ENCODE measurements at places on chromosomes 7 and 10. TPM values are rescaled to one million over a fixed set of nuclear protein-coding genes. Genes with fewer than 3 reads are reported as not detected.

Gene NUTM2D
- total RNA-seq: 2.9 TPM

- DNase-seq: no peak
Measured at GRCh38 chr10:24416248-24416647, 207.3 kb downstream of the KIAA1217 start.

GRCh38 chr7:66308411-66308810, 103.3 kb downstream of the TPST1 start:
- no peak for DNase-seq

Gene CELF2
- 2.4 TPM for total RNA-seq

DNA sequence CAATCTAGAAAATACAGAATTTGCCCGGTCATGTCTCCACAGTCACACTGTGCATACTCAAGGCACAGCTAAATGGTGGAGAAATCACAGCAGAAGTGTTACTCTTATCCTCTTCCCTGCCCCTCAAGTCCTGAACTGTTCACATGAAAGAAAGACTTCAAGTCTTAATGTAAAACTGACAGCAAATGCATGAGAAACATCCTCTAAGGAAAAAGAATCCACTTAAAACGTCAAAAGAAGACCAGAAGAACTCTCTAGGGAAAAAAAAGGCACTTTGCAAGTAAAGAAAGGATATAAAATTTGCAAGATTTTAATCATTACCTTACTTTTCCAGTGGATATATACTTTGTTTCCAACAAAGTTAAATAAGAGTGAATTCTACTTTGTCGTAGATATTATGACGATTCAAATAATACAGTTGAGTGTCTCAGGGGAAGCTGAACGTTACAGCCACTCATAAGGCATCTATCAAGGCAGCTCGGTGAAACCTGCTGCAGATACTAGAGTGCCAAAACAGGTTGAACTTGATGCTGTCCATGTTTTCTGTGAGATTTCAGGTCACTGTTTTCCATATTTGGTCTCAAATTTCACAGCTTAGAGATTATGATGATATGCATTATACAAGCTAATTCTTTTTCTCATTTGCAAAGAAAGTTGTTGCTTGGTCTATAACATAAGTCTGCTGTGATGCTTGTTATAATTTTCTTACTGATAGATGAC, 155.0 kb downstream of the CTTNBP2 start:
- no peak for DNase-seq

- no peak for DNase-seq
Measured at GRCh38 chr7:156002362-156003066, 190.3 kb upstream of the SHH start.
